ENCODE measurements at places on chromosomes 11 and 22. TPM values are rescaled to one million over a fixed set of nuclear protein-coding genes. Genes with fewer than 3 reads are reported as not detected.

SYT7 gene
- total RNA-seq: 7.0 TPM

DNA sequence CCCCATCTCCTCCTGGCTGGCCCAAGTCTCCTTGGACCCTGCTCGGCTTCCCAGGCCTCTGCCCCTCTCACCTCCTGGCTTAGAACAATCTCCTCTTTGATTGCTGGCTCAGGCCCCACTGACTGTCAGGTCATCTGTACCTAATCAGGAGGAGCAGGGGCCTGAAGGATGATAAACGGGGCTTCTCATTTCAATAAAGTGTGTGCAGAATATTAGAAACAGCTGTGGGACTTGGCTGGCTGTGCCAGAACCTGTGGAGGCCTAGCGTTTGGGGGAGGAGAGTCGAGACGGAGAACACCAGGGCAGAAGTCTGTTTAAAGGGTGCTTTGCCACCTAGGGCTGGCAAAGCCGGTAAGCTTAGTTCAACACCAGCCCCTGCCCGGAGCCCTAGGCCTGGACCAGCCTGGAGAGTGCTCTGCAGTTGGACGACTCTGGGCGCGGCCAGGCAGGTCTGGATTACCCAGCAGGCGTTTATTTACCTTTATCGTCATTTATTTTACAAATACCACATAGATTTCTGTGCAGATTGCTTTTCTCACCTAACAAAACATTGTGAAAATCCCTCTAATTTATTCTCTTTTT, 10.1 kb upstream of the VSIG10L2 start:
- DNase-seq: no peak

GRCh38 chr11:25183411-25183810, 686.6 kb downstream of the LUZP2 start:
- DNase-seq: no peak

TCN2 gene
- total RNA-seq: 38.1 TPM

MPEG1 gene
- not detected for total RNA-seq

DNA sequence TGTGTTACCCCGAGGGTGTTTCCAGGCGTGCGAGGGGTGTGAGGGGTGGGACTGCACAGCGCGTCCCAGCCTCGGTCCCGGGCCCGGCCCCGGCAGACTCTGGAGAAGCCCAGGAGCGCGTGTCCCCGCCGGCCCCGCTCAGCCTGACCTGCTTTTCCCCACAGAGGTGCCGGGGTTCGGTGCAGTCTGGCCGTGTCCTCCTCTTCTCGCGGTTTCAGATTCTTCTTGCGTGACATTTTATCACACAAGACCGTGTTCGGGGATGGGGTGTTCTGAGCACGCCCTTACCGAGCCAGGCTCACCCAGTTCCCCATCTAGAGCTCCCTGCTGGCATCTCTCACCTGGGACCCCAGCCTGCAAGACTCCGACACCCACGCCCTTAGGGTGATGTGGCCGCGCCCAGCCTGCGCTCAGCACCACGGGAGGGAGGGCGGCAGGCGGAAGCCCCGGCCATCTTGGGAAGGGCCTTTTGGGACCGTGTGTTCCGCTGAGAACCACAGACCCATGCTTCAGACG, 775.6 kb downstream of the BRD1 start:
- DNase-seq: no peak

PARVG gene
- total RNA-seq: not detected

UBQLNL gene
- total RNA-seq: 0.35 TPM

DNA sequence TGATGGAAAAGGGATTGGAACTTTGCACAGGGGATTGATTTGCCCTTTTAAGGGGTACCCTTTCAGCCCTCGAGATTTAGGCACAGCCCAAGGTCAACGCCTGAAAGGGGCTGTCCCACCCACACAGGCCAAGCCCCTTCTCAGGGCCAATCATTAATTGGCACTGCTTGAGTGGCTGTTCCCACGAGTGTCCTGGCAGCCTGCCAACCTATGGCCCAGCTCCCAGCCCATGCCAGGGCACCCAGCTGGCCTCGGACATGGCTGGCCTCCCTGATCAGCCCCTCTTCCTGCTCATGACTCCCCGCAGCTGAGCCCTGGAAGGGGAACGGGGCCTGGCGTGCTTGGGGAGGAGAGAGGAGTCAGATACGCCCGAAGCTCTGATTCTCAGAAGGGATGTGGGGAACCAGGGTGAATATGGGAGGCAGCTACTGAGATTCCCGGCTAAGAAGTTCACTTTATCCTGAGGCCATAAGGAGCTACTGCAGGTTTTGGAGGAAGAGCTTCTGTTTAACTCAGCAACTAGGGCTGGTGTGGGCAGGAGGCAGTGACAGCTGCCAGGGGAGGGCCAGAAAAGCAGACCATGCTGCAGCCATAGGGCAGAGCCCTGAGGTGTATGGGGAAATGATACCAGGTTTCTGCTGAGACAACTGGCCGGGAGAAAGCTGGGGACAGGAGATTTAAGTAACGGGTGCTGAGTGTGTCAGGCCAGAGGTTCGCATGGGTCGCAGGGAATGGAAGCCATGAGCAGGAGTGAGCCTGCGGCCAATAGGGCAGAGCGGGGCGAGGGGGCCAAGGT, 30.0 kb downstream of the WNT7B start:
- no peak for DNase-seq

PDE2A gene
- 8.2 TPM for total RNA-seq

DNA sequence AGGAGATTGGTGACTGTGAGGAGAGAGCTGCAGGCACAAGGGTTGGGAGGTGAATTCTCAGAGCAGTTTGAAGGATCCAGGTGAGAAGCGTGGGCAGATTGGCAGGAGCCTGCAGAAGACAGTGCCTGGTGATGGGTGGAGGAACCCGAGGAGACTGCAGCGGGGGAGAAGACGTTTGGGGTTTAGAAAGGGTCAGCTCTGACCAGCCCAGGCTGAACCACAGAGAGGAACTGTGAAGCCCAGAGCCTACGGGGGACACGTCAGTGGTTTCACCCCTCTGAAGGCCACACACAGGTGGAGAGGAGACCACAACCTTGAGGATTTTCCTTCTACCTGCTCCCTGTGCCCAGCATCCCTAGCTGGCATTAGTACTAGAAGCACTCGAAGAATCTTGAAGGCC, 154.8 kb upstream of the TBCEL start:
- no peak for DNase-seq

GRCh38 chr11:74453373-74453975, 13.9 kb downstream of the KCNE3 start:
- peak; percentile 92 for DNase-seq

PDGFD gene
- total RNA-seq: 6.9 TPM

GRCh38 chr11:126391970-126392632, 36.6 kb downstream of the ST3GAL4 start:
- DNase-seq: peak; percentile 75

DNA sequence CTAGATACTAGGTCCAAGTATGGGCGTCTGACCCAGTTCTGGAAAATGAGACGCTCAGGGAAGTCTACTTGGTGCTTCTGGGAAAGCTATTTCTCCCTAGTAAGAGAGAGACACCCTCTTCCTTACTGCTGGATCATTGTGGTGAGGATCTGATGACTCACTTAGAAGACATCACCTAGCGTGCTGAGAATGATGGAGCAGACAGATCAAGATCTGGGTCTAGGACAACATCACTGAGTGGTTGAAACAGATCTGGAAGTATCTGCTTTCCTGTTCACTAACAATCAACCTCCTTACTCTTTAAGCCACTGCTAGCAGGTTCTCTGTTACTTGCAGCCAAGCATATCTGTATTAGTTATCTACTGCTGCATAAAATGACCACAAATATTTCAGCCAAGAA, 38.3 kb upstream of the HMGXB4 start:
- DNase-seq: no peak

OR52N4 gene
- not detected for total RNA-seq

DNA sequence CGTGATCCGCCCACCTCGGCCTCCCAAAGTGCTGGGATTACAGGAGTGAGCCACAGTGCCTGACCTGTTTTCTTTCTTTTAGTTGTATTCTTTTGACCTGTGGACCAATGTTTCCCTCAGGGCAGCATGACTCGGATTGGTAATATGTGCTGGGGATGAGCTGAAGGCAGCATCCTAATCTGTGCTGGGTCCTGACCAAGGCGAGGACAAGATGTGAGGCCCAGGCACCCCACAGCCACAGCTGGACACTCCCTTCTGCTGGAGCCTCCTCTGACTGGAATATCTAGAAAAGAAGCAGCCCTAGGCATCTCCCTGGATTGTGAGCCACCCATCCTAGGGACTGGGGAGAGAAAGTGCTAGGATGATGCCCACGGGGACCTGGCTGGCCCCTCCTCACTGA, 105.4 kb downstream of the PDE2A start:
- DNase-seq: no peak

DCHS1 gene
- 16.5 TPM for total RNA-seq

DNA sequence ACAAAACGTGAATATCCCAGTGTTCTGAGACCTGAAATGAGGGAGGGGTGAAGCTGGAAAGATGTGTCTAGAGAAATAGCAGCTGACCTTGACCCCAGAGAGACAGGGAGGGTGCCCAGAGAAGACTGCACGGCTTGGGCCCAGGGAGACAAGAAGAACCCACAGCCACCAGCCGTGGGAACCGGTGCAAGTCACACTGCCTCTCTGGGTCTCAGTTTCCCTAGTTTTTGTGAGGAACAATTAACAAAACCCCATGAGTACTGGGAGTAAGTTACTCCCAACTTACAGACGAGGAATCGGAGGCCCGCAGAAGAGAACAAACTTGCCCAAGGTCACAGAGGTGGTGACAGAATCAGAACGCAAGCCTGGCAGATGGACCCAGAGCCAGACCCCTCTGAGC, 19.2 kb downstream of the TNKS1BP1 start:
- no peak for DNase-seq

DNA sequence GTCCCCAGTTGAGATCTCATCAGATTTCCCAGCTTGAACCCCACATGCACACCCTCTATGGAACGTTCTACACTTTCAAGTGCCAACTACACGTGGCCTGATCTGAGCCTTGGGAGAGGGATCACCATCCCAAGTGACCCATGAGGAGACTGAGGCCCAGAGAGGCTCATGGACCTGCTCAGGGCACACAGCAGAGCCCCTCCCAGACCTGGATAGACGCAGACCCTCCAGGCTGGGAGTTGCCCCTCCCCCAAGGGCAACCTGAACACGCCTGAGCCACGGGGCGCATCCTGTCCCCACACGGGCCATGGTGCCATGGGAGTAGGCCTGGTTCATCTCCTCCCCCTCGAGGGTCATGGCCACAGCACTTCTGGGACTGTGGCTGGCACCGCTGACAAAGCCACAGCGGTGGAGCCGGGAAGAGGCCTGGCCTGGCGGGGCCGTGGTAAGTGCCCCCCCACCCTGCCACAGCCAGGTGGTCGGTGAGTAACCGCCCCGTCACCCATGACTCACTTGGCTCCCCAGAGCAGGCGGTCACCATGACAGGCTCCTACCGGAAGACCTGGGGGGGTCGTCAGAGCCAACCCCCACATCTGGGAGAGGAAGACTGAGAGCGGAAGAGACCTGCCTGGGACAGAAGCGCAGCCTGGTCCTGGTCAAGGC, 8.1 kb downstream of the WNT7B start:
- no peak for DNase-seq

DNA sequence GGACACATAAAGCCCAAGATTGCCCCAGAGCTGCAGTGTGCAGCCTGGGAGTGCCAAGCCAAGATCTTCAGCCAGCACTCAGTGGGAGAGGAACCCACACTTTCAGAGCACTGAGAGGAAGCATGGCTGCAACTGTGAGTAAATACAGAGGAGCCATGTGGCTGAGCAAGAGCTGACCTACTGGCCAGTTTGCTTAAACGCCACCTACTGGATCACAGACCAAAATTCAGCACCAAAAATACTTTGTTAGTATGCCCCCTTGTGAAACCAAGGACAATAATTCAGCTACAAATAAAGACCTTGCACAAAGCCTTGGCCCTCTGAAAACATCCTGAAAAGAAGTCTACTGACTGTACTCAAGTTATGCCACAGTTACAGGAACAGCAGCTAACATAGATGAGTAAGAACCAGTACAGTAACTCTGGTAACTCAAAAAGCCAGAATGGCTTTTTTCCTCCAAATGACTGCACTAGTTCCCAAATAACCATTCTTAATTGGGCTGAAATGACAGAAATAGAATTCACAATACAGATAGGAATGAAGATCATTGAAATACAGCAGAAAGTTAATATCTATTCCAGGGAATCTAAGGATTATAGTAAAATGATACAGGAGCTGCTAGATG, 10.1 kb upstream of the OR4A15 start:
- DNase-seq: peak; percentile 5

DNA sequence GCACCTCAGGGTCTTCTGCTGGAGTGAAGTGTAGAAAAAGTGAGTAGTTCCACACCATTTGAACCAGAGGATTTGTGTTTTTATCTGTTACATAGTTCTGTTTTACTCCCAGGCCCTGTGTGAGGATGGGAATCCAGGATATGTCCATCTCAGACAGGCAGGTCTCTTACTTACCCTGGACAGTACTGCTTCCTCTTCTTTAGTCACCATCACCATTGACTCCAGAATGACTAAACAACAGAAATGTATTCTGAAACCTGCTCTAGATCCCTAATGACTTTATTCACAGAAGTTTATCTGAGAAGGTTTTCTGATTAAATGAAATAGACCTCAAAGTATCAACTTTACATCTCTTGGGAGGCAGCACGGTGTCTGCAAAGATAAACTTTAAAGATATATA, 33.6 kb downstream of the CYP2R1 start:
- no peak for DNase-seq

- DNase-seq: no peak
Observed at GRCh38 chr11:33931067-33931466, 39.2 kb upstream of the LMO2 start.

GRCh38 chr11:13384908-13385640, 77.9 kb downstream of the BTBD10 start:
- peak; percentile 80 for DNase-seq

RAB38 gene
- total RNA-seq: 14.2 TPM

SHISA8 gene
- total RNA-seq: 0.62 TPM

TMA7B gene
- total RNA-seq: not detected

SLC1A2 gene
- 1.7 TPM for total RNA-seq

- DNase-seq: peak; percentile 7
Observed at GRCh38 chr11:81602508-81602907, 1131.2 kb downstream of the FAM181B start.

TYR gene
- total RNA-seq: not detected

DNA sequence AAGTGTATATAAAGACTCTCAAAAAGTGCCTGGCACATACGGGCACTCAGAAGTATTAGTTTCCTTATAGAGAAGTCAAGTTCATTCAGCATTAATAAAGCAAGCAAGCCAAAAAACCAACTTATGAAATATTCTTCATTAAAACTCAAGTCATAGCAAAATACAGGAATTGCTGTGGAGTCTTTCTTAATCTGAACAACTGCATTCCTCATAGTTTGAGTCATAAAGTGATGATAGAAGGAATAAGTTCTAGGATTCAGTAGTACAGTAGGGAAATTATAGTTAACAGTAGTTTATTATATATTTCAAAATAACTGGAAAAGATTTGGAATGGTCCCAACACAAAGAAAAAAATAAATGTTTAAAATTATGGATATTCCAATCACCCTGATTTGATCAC, 200.3 kb downstream of the C11orf91 start:
- DNase-seq: no peak

GRCh38 chr11:84687433-84687832, 939.7 kb downstream of the DLG2 start:
- DNase-seq: no peak

Measured in GM23338 (cell line).